Aorta (tissue), 5 donors: ENCODE measurements at places on chromosomes 3 and 15. TPM values are rescaled to one million over a fixed set of nuclear protein-coding genes. Genes with fewer than 3 reads are reported as not detected.

The SEC62 gene
- total RNA-seq = 125 TPM

DNA sequence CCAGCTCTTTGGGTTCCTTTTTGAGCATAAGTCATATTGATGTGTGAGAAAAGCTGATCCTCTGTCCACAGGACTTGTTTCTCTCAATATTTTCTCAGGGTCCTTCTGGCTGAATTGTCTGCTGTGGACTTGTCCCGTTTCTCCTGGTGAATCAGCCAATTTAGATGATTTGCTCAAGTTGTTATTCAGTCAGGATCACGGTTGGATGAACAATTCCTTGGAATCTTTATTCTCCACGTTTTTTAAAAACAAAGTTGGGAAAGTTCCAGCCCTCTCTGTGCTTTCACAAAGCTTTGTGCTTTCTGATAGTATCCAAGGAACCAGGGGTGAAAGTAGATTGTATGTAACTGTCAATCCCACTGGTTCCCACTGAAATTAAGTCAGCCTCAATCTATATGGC lies 61.3 kb downstream of the LRRC3B start:
- H3K4me1 ChIP-seq = no peaks in the 10 kb centered on the region
- H3K27me3 ChIP-seq = no peaks in the 10 kb centered on the region
- no peak overlapping the region for H3K4me3 ChIP-seq
- H3K27ac ChIP-seq = no peak overlapping the region
- no peaks in the 10 kb centered on the region for H3K36me3 ChIP-seq
- no peak for DNase-seq

The AADACL2 gene
- 0.24 TPM for total RNA-seq

The TMIE gene
- 0.99 TPM for total RNA-seq

GRCh38 chr3:119346076-119346496 lies 51.9 kb downstream of the ARHGAP31 start:
- H3K27me3 ChIP-seq = no peaks in the 10 kb centered on the region
- H3K4me3 ChIP-seq = no peak overlapping the region
- no peak for DNase-seq
- no peaks in the 10 kb centered on the region for H3K36me3 ChIP-seq

The CHRNA7 gene
- total RNA-seq = 3.5 TPM

DNA sequence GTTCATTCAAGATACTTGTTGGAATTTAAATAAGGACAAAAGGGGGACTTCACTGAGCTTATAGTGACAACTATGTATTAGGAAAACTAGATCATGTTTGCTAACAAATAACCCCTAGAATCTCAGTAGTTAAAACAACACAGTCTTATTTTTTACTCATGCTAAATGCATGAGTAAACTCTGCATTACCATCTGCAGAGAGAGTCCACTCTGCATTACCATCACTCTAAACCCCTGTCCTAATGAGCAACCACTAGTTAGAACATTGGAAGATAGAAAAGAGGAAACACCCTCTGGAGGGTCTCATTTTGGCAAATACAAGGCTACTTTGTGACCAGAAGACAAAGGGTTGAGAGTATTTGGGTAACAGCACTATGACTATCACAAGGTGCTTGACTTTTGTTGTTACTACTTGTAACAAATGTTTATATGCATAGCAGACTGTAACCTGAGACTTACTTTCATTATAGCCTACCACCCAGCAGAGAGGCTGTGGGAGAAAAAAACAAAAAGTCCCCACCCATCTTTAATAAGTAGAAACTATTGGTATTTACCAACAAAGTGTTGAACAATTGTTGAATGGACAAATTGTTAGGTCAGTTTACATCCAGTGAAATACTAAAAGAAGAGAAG lies 99.1 kb downstream of the OXSM start:
- H3K27ac ChIP-seq = no peak overlapping the region
- DNase-seq = no peak
- no peaks in the 10 kb centered on the region for H3K36me3 ChIP-seq
- no peaks in the 10 kb centered on the region for H3K4me1 ChIP-seq
- H3K4me3 ChIP-seq = no peak overlapping the region
